ENCODE measurements at places on chromosomes 7 and 10. TPM values are rescaled to one million over a fixed set of nuclear protein-coding genes. Genes with fewer than 3 reads are reported as not detected.

SKIDA1 gene
- total RNA-seq, result 0.34 TPM

ZSWIM8 gene
- total RNA-seq, result 49.9 TPM

GRCh38 chr7:48389977-48390376, 218.7 kb downstream of the ABCA13 start:
- DNase-seq, result no peak

GRCh38 chr10:90126256-90126595, 424.8 kb downstream of the KIF20B start:
- DNase-seq, result no peak
